ENCODE measurements at places on chromosomes 5 and 9.

- no peak for DNase-seq
Observed at GRCh38 chr5:97121848-97122247, 20.6 kb downstream of the LIX1 start.

- DNase-seq: no peak
Observed at GRCh38 chr9:27660148-27660547, 86.9 kb upstream of the C9orf72 start.

GRCh38 chr5:54581831-54582548 is 64.4 kb downstream of the SNX18 start:
- no peak for DNase-seq

DNA sequence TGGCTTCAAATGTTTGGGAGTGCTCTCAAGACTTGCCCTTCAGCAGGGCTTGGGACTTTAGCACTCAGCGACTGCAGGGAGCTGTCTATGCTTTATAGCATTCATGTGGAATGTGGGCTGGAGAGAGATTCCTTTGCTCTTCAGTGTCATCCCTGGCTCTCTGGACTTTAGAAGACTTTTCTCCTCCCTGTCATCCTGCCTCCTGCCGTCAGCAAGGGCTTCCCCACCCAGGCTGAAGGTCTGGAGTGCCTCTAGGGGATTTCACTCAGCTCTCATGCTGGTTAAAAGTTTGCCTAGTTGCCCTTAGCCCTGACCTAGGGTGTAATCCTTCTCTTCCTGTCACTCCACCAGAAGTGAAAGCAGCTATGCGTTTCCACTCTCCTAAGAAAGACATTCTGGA is 210.9 kb downstream of the FRMD3 start:
- no peak for DNase-seq

DNA sequence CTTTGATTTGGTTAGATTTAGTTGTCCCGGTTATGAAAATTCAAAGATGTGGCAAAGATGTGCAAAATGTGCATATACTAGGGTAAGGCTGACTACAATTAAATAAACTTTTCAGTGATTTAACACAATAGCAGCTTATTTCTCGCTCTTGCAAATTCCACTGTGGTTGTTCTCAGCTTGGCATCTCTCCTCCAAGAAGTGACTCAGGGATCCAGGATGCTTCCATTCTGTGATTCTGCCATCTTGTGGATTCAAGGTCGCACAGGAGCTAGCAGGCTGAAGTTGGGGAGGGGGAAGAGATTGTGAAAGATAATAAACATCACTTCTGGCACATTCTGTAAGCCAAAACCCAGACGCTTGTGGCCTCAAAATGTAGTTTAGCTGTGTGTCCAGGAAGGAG is 60.1 kb upstream of the TGFBR1 start:
- no peak for DNase-seq

- DNase-seq: no peak
Observed at GRCh38 chr9:88745276-88746001, 210.5 kb downstream of the NXNL2 start.

- DNase-seq: no peak
Observed at GRCh38 chr9:38003230-38003629, 65.8 kb downstream of the SHB start.

DNA sequence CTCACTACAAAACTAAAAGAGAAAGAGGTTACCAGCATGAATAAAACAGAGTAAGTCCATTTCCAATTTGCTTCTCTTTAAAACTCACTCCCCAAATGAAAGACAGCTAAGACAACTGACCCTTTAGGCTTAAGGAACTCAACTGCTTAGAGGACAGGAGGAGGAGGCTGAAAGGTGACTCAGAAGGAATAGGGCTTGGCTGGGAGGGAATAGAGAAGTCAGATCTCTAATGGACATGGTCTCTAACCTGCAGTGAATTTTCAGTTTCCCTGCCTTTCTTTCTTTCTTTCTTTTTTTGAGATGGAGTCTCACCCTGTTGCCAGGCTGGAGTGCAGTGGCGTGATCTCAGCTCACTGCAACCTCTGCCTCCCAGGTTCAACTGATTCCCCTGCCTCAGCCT is 261.8 kb upstream of the CLINT1 start:
- no peak for DNase-seq

DNA sequence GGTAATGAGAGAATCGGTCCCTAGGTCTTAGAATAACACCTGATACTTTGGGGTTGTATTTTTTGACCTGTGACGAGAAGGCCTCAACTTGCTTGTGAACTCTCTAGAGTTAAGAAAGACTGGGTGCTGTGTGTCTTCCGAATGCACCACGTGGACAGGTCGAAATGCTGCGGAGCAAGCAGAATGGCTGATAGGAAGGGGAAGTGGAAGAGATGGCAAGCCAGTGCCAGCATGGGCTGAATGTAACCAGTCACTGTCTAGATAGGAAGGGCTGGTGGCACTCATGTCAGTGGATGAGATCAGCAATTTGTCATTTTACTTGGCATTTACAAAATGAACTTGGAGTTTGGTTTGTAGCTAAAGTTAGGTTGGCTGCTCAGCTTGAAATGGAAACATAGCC is 5.6 kb downstream of the OTULINL start:
- DNase-seq: no peak

DNA sequence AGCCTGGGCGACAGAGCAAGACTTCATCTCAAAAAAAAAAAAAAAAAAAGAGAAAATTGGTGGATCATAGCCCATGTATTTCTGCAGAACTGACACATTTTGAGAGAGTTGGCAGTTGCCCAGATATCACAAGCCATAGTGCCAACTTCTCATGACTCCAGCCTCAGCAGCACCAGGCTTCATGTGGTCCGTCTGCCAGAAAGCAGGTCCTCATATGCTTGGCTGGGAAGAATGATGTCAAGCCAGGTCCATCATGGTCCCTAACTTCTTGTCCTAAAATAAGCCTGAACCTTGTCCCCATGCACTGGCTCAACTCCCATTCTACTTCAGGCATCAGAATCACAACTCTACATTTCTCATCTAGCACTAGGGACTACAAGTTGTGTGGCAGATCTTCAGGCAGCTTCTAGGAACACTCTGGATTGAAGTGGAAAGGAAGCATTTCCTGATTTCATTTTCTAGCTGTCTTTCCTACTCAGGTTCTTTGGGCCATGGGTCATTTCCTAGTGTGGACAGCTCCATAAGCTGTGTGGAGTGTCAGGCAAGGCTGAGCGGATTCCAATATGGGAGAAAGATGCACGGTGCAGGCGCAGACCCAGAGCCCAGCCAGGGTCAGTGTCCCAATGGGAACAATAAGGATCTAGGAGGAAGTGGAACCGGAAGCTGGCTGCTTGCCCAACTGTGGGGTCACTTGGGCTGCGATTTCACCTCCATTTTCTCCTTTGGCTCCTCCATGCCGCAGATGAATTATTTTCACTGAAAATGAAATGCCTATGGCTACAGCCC is 90.1 kb downstream of the LMNB1 start:
- no peak for DNase-seq

- no peak for DNase-seq
Observed at GRCh38 chr5:9423571-9423970, 122.3 kb downstream of the SEMA5A start.

DNA sequence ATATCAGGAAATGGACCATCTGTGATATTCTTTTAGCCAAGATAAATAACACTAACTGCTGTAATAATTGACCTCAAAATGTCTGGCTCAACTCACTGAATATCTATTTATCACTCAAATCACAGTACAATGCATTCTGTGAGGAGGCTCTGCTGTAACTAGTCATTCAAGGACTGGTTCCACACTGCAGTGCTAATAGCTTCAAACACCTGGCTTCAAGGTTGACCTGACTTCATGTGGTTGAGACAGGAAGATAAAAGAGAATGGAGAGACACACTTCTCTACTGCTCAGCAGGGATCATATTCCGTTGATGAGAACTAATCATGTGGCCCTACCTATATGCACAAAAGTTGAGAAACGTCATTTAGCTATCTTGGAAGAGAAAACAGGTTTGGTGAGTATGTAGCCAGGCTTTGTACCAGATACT is 3.4 kb upstream of the RHOBTB3 start:
- no peak for DNase-seq

DNA sequence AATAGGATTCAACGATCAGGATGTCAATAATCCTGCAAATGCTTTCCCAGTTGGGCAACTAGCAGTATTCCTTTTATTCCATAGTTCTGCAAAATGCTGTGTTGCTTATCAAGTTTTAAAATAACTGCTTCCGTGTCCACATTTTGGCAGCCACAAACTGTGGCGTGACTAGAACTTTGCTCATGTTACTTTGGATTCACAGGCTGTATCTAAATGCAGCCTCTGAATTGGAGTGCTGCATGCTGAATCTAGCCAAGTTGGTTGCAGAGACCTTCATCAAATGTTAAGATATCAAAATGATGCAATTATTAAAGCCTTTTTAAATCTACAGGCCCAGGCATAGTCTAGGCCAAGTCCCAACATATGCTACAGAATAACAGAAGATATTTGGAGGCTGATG is 249.2 kb downstream of the NR2F1-AS1 start:
- DNase-seq: no peak

GRCh38 chr5:80871541-80871961 is 88.6 kb upstream of the RASGRF2 start:
- no peak for DNase-seq

- DNase-seq: no peak
Observed at GRCh38 chr9:431701-432100, 217.0 kb downstream of the DOCK8 start.

DNA sequence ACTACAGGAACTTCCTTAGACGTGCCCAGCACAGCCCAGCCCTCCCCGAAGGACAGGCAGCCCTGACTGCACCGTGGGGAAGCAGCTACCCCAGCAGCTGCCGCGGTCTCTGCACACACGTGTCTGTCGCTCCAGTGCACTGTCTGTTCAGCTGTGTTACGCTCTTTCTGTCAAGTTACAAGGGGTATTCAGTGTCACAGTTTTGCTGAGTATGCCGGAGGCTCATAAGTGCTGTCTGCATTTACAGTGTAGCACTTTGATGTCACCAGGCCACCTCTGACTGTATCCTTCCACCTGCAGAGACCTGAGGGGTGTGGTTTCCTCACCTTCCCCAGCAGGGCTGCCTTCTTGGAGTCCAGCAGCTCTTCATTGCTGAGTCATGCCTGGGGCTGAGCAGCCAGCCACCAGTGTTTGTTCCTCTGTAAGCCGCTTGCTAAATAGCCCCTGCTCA is 126.8 kb downstream of the EHMT1 start:
- DNase-seq: no peak

- no peak for DNase-seq
Observed at GRCh38 chr5:68041293-68041692, 174.3 kb upstream of the PIK3R1 start.

DNA sequence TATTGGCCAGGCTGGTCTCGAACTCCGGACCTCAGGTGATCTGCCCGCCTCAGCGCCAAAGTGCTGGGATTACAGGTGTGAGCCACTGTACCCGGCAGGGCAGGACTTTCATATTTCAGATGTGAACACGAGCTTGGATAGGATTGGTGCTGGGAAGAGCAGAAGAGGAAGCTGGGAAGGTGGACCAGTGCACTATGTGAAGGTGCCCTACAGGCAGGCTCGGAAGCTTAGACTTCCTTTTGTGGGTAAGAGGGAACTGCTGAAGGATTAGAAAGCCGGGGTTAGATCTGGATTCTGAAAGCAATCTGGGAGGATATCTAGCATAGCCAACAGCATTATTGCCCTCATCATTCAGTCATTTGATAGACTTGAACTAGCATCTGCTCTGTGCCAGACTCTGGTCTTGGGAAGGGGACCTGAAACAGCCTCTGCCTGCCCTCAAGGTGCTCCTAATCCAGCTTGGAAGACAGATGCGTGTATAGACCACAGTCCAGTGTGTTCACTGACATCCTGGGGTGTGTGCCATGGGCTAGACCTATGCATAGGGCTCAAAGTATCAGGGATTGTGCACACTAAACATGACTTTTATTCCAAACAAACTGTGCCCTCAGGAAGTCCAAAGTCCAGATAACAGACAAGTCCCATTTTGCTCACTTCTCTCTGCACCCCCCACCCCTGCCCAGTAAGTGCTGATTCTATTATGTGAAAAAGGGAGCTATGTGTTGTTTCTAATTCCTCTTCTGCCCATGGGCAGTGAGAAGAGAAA is 637 bp downstream of the CBY3 start:
- no peak for DNase-seq

DNA sequence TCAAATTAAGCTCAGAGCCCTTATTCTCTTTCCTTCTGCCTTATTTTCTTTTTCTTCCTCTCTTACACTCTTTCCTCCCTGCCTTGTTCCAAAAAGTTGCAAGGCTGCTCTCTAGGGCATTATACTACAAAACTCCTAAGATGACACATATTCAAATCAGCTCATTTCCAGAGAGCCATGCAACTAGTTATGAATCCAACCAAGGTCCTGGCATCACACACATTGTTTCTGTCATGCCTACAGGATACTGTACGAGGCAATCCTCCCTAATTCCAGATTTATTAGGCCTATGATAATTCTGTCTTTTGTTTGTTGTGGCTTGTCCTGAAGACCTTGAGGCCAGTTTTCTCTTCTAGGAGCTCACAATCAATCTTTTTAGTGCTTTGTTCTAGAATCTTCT is 87.0 kb upstream of the TBCA start:
- no peak for DNase-seq

DNA sequence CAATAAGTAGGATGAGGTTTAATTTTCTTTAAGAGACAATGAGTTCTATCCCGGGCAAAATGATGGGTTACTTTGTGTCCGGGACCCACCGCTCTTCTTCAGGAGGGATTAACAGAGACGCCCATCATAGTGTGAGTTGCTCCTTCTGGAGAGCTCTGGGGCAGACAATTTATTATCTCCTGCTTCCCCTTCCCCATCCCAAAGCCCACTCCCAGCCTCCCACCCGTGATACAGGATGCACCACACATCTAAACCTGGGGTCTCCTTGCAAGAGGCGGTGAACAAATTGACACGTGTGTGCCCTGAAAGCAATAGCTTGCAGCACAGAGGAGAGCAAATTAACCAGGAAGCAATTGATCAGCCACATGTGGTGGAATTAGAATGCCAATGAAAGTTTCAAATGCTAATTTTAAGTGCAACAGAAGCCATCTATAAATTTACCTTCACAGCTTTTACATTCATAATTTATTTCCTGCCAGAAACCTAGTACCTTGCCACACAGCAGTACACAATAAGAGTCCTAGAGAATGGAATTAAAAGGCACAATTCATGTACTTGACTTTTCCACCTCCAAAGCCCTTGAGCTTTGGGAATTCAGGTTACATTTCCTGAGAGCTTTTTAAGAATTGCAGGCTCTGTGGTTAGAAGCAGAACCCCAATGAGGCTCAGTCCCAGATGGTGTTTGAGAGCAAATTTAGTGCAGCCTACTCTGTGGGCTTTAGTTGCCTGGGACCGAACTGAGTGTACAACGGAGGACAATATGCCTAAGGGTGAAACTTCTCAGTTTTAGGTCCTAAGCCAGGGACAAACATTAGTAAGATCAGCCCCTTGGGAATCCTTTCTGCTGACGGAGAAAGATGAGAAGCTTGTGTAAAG is 399.6 kb downstream of the MED10 start:
- DNase-seq: no peak

GRCh38 chr5:68459093-68459809 is 243.7 kb downstream of the PIK3R1 start:
- DNase-seq: no peak

DNA sequence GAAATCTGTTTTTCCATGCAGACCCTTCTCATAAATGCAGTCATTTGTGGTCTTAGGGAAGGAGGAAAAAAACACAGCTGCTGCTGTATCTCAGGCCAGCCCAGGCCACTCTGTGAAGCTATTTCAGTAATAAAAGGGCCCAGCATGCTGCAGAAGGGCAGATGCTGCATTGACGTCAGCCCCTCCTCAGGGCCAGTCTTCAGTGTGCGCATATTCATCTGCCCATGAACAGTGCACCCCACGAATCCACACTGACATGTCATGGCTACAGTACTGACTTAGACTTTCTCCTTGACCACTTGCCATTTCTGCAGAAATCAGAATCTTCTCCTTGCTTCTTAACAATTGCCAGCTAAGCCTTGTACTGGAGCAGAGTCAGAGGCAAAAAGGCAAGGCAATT is 304.7 kb downstream of the GABRG2 start:
- no peak for DNase-seq
